CD4-positive, alpha-beta T cell treated with Interleukin-15 for 1 hour (primary cell): ENCODE measurements at places on chromosomes 11 and 22.
A peak's percentile ranks its signal among the peaks of the same experiment; 100 is the strongest.

DNA sequence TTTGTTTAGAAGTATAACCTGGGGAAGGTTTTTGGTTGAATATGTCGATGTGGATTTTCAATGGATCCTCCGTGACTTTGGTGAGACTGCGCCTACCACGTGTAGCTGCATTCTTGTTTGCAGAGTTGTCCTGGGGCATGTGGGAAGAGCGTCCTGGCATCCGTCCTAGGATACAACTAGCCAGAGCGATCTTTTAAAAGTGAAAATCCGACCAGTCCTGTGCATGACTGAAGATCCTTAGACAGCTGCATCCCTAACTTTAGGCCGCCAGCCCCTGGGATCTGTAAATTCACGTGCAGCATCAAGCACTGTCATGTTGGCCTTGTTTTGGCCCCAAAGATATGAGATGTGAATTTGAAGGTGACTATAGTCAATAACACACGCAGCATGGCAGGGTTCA, 22.4 kb upstream of the THY1 start:
- no peak for DNase-seq

GRCh38 chr22:35589071-35589755, 27.9 kb downstream of the MB start:
- peak; percentile 72 for DNase-seq

GRCh38 chr11:119332111-119332765, 2.1 kb upstream of the RNF26 start:
- no peak for DNase-seq

- DNase-seq, result peak; percentile 26
These were observed 196.9 kb downstream of the CSNK2A3 start for GRCh38 chr11:11155962-11156815.

- no peak for DNase-seq
These were observed 58.6 kb downstream of the SIK2 start for GRCh38 chr11:111660822-111661221.

DNA sequence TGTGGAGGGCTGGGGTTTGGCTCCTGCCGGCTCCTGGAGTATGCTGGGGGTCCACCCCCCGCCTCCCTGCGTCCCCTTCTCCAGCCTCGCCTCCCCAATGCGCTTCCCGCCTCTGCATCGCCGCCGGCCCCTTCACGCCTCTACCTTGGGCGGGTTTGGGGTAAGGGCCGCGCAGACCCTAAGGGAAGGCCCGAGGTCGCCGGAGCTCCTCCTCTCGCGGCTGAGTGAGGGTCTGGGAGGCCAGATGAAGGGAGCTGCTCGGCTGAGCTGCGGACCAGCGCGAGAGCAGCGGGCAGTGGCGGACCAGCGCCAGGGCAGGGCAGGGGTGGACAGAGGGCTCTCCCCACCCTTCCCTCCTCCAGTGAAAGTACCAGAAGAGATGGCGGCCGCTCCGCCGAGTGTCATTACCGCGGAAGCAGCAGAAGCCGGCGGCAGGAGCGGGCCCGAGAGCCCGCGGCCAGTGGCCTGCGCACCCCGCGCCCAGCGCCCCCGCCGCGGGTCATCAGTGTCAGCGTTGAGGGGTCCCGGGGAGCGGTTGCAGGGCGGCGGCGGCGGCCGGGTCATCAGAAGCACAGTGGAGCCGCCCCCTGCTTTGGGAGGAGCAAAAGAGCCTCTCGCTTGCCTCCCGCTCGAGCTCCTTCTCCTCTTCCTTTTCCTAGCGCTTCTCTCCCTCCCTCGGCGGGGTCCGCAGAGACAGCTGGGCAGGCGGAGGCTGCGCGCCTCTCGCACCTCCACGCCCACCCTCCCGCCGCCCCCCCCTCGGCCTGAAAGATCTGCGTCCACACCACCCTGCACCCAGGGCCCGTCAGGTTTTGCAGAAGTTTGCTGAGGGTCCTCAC, 255.6 kb upstream of the CADM1 start:
- DNase-seq, result no peak

DNA sequence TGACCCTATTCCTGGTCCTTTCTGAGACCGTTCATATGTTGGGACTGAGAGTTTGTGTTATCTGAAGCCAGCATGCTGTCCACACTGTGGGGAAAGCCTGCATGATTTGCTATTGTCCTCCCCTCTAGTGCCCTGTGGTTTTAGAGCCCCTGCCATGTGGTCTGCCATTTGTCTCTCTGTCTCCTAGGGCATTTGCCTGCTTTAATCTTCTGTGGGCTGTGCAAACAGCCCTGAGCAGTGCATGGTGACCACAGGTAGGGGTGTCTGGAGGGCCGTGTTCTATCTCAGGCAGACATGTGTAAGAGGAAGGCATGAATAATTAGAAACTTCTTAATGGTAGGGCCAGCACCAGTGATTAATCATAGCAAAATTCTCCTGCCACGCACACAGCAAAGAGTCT, 23.0 kb downstream of the AMPD3 start:
- DNase-seq, result no peak

DNA sequence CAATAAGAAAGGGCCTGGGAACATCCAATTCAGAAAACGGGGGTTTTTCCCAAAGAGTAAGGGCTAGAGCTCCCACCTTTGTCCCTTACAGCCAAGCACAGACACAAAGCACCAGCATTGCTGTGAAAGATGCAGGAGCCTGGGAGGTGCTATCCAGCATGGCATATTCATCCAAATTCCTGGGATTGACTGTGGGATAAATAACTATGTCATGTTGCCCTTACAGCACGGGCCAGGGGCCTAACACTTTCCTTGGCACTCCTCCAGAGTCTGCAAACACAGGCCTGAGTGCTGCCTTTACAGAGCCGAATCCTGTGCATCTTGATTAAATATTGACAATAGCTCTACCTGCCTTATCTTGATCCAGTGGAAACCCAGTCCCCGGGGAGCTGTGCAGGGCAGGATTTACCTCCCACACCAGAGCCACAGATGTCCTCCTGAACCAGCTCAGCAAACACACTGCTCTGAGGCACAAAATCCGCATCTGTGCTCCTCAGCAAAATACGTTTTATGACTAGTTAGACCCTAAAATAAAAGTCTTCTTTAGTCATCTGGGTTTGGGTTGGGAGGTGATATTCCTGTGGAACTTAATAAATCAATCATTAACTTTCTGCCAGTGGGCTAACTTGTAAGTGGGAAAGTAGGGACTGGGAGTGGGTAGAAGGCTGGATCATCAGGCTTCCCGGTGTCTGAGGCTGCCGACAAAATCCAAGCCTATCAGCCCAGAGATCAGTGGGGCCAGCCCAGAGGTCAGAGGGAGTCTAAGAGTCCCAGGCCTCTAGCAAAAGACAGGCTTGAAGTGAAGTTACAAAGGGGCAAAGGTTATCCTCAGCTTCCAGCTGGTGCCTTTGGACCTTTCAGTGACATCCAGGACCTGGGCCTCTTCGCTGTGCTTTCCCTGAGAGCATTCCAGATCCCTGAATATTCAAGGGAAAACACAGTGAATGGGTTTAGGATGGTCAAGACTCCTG, 36.5 kb downstream of the POU2AF3 start:
- no peak for DNase-seq

DNA sequence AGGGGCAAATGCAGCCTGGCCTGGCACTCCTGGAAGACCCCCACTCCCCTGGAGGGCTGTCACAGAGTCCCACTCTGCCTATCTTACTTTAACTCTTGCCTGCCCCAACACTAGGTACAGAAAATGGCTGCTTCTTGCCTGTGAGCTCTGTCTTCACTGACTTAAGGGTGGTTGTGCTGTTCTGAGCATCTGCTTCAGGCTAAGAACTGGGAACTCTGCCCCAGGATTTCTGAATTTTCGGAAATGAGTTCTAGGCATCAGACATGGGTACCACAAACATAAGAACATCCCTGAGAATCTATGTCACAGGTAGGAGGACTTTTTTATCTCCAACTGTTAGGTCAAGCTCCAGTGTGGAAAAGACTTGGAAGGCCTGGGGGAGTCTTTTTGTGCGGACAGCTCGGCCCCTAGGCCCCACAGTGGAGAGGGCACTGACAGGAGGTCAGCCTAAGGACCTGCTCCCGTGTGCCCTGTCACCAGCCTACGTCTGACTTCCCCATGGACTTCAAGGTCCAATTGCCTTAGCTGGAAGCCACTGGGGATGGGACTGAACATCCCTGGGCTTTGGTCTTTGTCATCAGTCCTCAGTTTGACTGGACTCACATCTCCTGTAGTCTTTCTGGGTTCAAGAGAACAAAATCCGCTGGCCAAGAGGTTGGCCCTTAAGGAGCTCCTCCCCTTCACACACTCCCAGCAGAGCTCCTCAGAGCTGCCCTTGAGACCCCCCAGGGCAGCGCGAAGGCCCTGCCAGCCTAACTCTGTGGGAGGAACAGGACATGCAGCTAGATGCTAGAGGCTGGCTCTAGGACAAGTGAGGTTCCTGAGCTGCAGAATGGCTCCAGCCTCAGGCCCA, 31.9 kb downstream of the PPP2R1B start:
- no peak for DNase-seq

DNA sequence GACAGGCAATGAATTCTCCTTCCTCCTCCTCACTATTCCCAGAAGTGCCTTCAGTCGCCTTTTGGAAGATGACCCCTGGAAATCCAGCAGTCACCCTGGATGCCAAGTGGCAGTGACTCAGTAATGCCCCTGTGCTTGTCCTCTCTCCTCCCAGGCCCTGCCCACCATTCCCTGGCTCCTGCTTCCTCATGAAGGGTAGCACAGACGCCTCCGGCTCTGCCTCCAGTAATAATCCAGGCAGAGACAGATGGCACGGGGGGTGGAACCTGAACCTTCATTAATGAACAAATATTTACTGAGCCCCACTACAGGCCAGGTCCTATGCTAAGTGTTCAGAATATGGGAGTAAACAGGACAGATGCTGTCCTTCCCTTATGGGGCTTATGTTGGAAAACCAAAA, 23.2 kb downstream of the SYT13 start:
- DNase-seq, result no peak

GRCh38 chr11:47948137-47948536, 32.2 kb upstream of the PTPRJ start:
- no peak for DNase-seq

GRCh38 chr11:27039873-27040272, 742 bp upstream of the BBOX1 start:
- DNase-seq, result no peak

GRCh38 chr22:42803389-42803788, 53.7 kb downstream of the ARFGAP3 start:
- no peak for DNase-seq

DNA sequence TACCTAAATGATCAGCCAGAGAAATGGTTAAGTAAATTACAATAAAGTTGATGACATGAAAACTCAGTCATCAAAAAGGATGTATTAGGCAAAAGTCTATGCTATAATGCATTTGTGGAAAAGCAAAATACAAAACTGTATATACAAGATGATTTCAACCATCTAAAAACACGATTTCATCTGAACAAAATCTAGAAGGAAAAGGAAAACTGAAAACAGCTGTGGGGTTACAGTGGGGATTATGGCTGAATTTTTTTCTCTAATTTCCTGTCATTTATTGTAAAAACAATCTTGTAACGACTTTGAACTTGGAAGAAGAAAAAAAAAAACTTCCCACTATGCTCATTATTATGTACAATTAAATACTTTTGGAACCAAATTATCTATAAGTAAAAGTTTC, 30.3 kb downstream of the CHEK2 start:
- DNase-seq, result no peak

- DNase-seq, result no peak
These were observed 14.9 kb downstream of the XKR3 start for GRCh38 chr22:16810188-16810802.

DNA sequence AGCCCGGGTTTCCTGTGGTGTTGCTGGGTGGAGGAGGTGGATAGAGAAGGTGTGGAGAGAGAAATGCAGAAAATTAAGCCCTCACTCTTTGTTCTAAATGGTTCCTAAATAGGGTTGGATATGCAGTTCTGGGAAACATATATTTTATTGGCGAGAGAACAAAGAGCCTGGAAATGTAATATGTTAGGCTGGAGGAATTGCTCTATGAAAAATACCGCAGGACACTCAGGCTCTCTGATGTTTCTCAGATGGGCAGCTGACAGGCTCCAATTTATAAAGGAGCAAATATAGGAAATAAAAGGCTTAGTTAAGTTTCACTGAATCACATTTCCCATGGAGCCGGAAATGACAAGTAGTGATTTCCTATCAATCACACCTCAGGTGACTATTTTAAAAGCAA, 428.0 kb downstream of the TMEM135 start:
- DNase-seq, result no peak

DNA sequence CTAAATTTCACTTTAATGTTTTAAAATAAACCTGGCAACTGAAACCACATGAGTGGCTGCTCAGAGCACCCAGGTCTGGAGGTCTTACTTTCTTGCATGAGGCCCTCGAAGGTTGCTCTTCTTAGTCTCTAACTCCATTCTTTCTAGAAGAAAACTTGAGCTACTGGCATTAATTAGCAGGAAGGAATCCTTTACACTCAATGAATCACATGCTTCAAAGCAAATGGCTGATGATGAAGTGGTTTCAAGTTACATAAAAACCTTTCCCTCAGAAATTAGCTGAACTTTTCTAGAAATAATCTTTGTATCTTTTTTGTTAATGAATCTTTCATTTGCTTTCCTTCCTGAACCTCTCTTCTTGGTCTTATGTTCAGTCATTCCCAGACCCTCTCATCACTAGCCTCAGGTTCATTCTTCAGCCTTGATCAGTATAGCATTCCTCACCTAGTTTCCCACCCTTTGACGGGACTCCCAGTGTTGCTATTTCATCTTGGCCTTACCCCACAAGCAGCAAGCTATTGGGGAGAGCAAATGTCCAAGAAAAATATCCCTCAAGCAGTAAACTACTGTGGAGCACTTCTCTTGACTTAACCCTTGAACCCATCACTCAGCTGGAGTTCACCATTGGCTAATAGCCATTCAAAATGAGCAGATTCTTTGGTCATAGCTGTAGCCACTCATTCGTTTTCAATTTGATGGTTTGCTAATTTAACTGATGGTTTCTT, 75.1 kb downstream of the INSC start:
- no peak for DNase-seq

- no peak for DNase-seq
These were observed 14.4 kb downstream of the ELMOD1 start for GRCh38 chr11:107605061-107606006.

DNA sequence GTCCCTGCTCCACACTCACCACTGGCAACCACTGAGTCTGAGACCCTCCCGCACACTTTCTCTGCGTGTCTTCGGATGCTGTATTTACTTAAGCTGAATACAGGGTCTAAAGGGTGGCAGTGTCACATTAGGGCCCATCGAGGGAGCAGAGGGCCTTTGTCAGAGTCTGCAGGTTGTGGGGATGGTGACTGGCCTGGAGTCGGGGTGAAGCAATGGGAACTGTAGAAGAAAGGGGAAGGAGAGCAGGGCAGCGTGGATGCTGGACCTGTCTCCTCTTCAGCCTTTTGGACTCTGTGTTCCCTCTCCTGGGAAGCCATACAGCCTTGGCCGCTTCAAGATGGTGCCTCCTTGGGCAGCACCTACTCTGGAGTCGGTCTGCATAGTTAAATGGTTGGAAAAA, 61.1 kb downstream of the ZBTB16 start:
- DNase-seq, result no peak

- DNase-seq, result peak; percentile 49
These were observed 2.1 kb upstream of the DGKZ start for GRCh38 chr11:46345131-46345597.

GRCh38 chr11:34633640-34633989, 12.7 kb downstream of the EHF start:
- DNase-seq, result no peak

- no peak for DNase-seq
These were observed 39.3 kb downstream of the AMBRA1 start for GRCh38 chr11:46554213-46555147.
